Activated T-cell treated with anti-CD3 and anti-CD28 coated beads for 1 hour (primary cell): ENCODE measurements at places on chromosomes 6 and 20.

DNA sequence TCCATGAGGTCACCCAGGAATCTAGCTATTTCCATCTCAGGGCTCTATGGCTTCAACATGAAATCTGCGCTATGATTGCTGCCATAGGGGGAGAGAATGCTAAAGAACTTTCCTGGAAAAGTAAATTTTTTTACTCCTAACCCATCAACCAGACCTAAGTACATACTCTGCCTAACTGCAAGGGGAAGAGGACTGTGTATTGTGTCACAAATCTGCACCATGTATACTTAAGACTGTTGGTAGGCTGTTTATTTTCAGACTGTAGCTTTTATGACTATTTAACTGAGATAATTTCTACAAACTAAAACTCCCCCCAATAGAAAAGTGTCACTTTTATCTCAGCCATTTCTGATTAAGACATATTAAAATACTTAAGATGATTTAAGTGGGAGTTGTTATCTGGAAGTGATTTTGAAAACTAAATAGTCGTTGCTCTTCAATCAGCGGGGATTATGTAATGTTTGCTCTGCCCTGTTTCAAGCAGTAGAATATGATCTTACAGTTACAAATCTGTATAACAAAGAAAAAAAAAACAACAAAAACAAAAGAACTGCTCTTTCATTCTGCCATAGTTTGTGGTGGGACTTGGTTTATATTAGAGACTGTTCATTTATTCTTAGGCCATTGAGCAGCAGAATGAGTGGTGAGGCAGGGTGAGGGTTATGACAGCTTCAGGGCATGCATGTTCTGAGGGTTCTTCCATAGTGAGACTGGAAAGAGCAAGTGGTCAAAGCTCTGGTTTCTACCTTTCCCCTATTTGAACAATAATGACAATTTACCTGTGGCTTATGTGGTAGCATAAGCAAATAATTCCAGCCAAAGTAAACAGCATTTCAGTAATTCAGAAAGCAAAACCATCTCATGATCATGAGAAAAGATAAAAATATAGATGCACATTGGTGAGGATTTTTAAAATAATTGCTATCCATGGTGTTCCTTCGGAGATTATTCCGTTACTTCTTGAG is 126.3 kb upstream of the CEP162 start:
- no peak for DNase-seq

- DNase-seq: no peak
These were observed 179.8 kb downstream of the HAO1 start for GRCh38 chr20:7760247-7761031.

DNA sequence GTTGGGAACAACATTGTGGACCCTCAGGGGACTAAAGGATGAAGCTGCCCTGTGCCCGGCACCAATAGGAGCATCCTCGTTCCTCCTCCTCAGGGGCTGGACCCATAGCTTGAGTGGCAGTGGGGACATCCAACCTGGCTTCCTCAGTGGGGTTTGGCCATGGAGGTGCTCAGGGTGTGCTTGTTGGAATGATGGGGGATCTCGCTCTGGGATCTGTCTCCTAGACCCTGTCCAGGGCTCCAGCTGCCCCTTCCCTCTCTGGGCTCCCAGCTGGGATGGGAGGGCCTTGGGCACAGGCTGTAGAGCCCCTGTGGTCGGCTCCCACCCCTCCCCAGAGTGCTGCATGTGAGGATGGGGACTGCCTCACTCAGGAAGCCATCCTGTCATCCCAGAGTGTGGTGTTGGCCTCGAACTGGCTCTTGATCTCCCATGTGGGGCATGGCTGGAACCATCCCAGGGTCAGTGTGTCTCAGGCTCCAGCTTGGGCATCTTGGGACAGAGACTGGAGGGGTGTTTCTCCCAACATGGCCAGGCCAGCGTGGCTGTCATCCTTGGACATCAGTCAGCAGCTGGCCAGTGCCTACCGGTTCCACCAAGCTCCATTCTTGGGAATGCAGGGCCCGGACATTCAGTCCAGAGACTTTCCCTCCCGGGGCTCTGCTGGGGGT is 9.5 kb upstream of the MYT1 start:
- DNase-seq: no peak

GRCh38 chr6:109008054-109008453 is 86.6 kb downstream of the SESN1 start:
- no peak for DNase-seq

DNA sequence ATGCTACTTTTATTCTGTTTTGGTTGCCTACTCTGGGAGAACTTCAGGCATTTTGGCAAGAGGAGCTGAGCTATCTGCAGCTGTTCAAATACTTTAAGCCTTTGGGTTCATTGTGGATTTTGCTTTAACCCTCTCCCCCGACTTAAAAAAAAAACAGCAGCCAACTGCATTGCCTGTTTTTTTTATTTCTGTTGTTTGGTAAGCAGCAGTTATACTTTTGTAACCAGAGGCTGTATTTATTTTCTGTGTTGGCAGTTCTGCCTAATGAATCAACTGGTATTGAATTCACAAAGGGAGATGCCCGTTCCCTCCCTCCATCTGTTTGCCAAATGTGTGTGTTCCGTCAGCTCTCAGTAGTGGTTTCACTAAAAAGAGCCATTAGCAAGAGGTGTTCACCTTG is 484.0 kb downstream of the UTRN start:
- DNase-seq: no peak

DNA sequence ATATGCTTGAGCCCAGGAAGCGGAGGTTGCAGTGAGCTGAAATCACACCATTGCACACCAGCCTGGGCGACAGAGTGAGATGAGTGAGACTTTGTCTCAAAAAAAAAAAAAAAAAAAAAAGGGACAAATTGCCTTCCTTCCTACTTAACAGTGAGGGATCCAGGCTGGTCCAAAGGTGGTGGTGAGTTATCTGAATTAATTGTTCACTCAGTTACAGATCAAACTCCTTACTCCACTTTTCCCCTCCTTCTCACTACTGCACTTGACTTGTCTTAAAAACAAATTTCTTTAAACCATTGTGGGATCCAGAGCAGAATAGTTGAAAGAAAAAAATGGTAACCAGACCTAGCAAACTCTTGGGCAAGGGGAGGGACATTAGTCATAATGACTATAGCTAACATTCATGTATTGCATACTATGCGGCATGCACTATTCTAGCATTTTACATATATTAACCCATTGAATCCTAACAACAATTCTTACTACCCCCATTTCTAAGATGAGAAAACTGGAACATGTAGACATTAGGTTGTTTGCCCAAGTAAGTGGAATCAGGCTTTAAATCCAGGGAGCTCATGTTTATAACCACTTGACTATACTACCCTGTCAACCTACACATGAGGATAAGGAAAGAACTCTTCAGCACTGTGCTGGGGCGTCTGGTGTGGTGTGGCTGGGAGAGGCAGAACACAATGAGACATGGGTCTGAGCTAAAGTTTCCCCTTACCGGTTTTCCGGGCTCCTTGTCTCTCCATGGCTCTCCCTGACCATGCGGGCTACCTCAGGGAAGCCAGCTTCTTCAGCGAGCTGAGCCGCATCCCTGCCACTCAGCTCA is 1.5 kb downstream of the GPANK1 start:
- no peak for DNase-seq

GRCh38 chr6:17869010-17869752 is 118.3 kb downstream of the KIF13A start:
- DNase-seq: no peak
